ENCODE measurements at places on chromosomes 11 and 22. TPM values are rescaled to one million over a fixed set of nuclear protein-coding genes. Genes with fewer than 3 reads are reported as not detected.

- DNase-seq = peak; percentile 40
Observed at GRCh38 chr11:117842131-117842941, 17.8 kb upstream of the FXYD2 start.

DNA sequence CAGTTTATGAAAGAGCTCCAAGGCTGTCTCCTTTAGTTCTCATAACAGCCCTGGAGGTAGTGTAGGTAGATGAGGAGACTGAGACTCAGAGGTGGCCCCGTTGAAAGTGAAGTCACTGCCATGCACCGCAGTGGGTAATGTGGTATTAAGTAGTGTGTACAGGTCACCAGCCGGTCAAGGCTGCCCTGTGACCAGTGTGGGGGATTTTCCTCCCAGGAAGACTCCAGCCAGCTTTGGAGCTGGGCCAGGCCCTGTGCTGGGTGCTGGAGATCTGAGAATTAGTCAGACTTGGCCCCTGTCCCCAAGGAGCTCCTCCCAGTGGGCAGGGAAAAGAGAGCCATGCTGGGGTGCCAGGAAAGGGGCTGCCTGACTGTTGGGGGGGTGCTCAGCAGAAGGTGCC lies 5.3 kb downstream of the OMP start:
- DNase-seq = peak; percentile 61

GRCh38 chr11:27646051-27646818 lies 54.0 kb downstream of the BDNF start:
- DNase-seq = no peak

DNA sequence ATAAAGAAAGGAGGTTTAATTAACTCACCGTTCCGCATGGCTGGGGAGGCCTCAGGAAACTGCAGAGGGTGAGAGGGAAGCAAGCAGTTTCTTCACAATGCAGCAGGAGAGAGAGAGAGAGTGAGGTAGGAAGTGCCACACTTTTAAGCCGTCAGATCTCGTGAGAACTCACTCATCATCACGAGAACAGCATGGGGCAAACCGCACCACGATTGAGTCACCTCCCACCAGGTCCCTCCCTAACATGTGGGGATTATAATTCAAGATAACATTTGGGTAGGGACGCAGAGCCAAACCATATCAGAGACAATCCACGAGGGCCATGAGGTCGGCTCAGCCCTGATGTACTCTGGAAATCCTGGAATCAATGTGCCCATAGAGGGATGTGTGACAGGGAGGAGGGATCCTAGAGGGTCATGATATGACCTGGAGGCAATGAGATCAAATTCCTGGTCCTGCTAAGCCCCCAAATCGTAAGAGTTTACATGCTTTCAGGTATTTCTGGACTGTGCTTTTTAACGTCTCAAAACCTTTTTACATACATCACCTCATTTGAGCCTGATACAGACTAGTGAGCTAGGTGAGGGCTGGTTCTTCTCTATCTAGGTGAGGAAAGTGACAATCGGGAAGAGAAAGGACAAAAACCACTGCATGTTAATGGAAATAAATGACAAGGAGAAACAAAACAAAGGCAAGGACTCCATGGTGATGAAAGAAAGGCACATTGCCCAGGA lies 19.5 kb upstream of the RASSF10 start:
- DNase-seq = no peak

DNA sequence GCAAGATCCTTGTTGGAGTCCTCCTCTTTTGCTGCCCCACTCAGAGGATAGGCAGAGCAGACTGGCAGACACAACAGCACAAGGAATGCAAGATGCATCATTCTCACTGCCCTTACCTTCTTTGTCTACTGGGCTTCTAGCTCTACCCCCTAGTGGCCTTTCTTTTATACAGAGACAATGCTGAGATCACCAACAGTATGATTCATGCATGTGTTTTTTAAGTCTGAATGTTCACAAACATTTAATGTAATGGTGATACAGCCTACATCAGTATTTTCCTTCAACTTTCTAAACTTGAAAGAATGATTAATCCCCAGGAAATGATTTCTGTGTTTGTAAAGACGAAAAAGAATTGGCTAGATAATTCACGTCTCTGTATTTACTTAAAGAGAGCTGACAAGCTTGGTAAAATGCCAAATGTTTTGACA lies at the start of gene MMP10:
Gene MMP10, minus strand, starts transcription at position 138 of the 428 bp plus-strand sequence. Its CDS starts 37 bp downstream, at position 101.
- DNase-seq = no peak

GRCh38 chr11:34928960-34929680 lies 12.7 kb downstream of the PDHX start:
- DNase-seq = no peak

GRCh38 chr11:2730272-2731129 lies 30.7 kb upstream of the KCNQ1OT1 start:
- DNase-seq = no peak

- peak; percentile 30 for DNase-seq
Observed at GRCh38 chr11:108788565-108789199, 123.8 kb downstream of the DDX10 start.

DNA sequence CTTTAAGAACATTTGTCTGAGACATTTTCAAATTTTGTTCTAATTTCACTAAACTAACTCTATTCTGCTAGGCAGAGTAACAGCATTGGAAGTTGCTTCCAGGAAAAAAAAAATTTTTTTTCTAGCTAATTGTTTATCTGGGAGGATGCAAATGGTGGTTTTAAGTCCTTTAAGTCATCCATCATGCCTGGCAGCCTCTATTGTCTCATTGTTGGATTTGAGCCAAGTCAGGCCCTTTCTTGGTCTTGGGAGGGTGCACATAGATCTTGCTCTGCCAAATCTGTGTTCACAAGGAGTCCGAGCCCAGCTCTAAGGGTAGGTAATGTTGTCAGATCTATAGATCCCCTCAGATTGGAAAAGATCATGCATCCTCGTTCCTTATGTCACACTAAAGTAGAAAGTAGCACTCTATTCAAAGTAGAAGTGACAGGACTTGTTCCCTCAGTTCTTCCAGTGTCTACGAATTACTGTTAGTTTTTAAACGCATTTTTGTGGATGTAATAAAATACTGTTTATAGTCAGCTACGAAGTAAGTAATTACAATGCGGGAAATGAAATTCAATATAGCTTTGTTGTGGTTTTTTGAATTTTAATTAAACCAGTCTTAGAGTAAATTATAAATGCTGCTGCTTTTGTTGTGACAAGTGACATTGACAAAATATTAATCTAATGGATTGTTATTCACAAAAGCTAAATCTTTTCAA lies 166.0 kb upstream of the RASSF10 start:
- no peak for DNase-seq

DNA sequence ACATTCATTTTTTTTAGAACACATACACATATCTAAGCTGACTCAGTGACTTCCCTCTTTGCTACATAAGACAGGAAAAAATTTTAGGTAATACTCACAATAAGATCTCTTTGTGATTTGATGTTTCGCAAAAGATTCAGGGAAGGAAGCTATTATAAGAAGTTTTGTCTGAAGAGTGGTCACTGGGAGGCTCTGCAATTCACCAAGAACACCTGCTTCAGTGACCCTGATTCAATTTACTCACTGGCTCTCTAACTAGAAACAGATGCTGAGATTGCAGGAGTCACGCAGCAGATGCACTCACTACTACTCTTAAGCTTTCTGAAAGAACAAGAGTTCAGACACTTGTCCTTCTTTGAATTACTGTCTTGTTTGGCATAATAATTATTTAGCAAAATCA lies 193.6 kb upstream of the DDI1 start:
- no peak for DNase-seq

- DNase-seq = no peak
Observed at GRCh38 chr11:12667646-12668045, 6.6 kb upstream of the TEAD1 start.

GRCh38 chr11:60917267-60917666 lies 3.3 kb downstream of the TMEM109 start:
- no peak for DNase-seq

DNA sequence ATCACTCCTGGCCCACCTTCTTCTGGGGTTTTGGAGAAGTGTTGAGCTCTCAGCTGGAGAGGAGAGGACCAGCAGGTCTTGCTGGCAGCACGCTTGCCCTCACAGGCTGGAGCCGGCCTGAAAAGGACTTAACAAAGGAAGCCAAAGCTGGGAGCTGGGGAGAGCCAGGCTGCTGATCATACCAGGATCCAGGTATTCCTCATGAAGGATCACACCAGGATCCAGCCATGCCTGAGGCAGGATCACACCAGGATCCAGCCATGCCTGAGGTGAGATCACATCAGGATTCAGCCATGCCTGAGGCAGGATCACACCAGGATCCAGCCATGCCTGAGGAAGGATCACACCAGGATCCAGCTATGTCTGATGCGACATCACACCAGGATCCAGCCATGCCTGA lies 17.0 kb downstream of the MRGPRD start:
- no peak for DNase-seq

GRCh38 chr11:117366248-117366647 lies 38.6 kb downstream of the CEP164 start:
- no peak for DNase-seq

DNA sequence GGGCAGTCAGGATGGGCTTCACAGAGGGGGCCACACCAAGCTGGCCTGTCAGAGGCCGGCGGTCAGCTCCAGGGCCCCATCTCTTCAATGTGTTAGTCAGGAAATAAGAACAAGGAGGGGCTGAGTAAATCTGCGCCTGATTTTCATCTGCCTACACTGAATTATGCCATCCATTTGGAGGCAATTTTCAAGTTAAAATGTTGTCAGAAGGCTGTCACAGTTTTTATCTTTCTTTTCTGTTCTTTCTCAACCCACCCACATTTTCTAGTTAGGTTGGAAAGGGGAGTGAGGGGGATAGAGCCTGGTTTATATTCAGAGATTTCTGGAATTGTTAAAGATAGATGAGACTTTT lies 18.8 kb downstream of the ADORA2A start:
- no peak for DNase-seq

- DNase-seq = no peak
Observed at GRCh38 chr11:72740562-72741428, 11.4 kb downstream of the ARAP1 start.

DNA sequence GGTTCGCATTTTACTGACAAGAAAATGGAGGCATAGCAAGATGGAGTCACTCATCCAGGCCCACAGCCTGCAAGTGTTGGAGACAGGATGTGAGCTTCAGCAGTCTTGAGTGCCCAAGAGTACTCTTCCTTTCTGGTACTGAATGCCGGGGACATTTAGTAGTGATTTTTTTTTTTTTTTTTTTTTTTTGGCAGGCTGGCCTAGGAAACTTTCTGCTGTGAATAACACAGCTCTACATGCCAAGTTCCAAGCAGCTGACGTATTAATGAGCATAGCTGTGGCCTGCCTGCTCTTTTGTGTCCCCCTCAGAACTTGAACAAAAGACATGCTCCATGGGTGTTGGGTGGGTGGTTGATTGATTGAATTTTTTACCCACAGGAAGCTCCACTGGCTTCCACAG lies 195.5 kb upstream of the CADM1 start:
- DNase-seq = no peak

GRCh38 chr11:11407763-11408084 lies 54.7 kb upstream of the CSNK2A3 start:
- DNase-seq = no peak

GRCh38 chr11:71491940-71492339 lies 35.1 kb upstream of the KRTAP5-7 start:
- DNase-seq = no peak

GRCh38 chr11:47155879-47156278 lies 20.8 kb downstream of the ARFGAP2 start:
- no peak for DNase-seq

GRCh38 chr11:93541884-93542810 lies 1.0 kb downstream of the SMCO4 start:
- peak; percentile 68 for DNase-seq

DNA sequence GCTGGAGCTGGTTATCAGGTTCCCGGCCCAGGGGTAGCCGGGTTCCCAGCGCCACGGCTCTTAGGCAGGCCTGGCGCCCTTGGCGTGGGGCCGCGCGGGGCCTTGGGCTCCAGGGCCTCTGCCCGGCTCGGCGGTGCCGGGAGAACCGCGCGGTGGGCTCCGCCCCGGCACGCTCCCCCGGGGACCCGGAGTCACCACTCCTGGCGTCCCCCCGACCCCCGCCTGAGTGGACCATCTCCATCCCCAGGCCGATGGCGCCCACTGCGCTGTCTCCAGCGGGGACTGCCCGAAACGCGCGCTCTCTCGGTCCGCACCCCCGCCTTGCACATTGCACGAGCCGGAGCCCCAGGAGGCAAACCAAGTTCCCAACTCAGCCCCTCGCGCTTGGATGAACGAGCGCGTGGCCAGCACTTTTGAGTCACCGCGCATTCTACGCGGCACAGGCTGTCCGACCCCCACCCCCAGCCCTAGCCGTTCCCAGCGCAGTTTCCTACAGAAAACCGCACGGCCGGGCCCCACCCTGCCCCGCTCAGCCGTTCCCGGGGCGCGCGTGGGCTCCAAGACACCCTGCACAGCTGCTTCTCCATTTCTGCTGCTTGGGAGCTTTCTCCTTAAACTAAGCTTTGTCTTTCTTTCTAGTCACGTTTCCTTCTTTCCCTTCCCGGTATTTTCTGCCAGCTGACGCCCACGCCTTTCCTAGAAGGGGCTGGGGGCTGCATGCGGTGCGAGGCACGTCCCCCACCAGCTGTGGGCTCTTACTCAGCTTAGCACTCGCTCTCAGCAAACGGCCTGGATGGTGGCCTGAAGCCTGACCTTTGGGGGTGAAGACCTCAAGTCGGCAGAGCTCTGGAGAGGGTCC lies 650 bp upstream of the CHID1 start:
- no peak for DNase-seq

GRCh38 chr11:44945666-44946065 lies 5.0 kb downstream of the TP53I11 start:
- peak; percentile 85 for DNase-seq

- no peak for DNase-seq
Observed at GRCh38 chr11:125873881-125874555, 13.4 kb upstream of the HYLS1 start.

GRCh38 chr11:125481531-125481930 lies 14.5 kb downstream of the FEZ1 start:
- no peak for DNase-seq

DNA sequence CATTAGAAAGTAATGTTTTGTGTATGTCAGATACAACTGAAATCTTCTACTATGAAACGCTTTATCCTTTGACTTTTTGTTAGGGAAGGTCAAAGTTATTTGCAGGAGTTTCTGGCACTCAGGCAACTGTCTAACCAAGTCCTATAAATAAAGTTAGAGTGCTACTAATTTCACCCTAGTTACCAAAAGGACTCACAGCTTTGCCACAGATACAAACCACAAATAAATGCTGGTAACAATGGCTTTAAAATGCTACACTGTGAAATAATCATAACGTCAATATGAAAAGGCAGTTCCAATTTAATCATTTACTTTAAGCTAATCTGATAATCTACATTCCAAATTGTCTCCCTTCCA lies 124.3 kb downstream of the RBFOX2 start:
- DNase-seq = no peak

Gene ANO3
- total RNA-seq = 0.05 TPM

Gene HOATZ
- total RNA-seq = not detected

Gene CHRNA10
- total RNA-seq = 1.2 TPM

Gene RTN4R
- 1.2 TPM for total RNA-seq

Gene CASP12
- 0.22 TPM for total RNA-seq

Gene TREH
- not detected for total RNA-seq

Gene SLC22A25
- total RNA-seq = not detected

Gene MRGPRE
- not detected for total RNA-seq

Gene CHRDL2
- total RNA-seq = 34.3 TPM

Gene IL18
- total RNA-seq = 1.8 TPM

Measured in Right ventricle myocardium inferior (tissue), 1 donor.